A673 (cell line): ENCODE measurements at places on chromosomes 12 and 14. TPM values are rescaled to one million over a fixed set of nuclear protein-coding genes. Genes with fewer than 3 reads are reported as not detected.

- peak; percentile 29 for DNase-seq
Measured at GRCh38 chr14:52563120-52563519, 10.5 kb downstream of the GPR137C start.

DNA sequence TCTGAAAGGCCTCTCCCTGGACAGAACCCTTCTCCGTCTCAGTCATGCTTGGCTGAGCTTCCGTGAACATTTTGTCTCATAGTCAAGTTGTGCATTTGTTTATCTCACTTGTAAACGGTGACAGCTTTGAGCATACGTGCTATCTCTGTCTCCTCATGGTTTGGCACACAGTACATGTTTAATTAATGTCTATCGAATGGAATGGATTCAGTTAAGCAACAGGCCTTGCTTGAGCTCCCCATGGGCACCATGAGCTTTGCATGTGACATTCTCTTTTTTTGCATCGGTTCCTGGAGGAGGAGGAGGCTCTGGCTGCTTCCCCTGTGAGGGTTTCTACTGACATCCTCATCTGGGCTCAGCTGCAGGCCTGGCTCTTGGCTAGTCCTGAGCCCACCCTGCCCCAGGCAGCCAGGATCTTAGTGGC, 80.0 kb downstream of the PRIMA1 start:
- DNase-seq: no peak

DNA sequence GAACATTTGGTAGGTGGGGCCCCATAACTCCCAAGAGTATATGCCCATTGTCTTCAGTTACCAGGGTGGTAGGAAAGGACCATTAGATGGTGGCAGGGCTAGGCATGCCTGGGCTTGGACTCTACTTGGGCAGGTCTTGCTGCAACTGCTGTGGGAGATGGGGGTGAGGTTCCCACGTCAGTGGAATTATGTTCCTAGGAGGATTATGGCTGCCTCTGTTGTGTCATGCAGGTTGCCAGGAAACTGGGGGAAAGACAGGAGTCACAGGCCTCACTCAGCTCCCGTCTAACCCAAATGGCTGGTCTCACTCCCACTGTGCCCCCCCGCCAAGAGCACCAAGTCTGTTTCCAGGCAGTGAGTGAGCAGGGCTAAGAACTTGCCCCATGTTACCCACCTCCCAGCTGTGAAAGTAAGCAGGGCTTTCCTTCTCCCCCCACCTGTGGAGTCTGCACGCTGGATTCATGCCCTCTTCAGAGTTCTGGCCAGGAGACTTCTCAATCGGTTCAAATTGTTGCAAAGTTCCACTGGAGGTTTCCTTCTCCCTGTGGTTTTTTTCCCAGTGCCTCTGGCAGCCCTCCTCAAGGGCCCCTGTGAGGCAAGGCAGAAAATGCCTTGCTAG, 337.5 kb downstream of the CCDC91 start:
- no peak for DNase-seq

DNA sequence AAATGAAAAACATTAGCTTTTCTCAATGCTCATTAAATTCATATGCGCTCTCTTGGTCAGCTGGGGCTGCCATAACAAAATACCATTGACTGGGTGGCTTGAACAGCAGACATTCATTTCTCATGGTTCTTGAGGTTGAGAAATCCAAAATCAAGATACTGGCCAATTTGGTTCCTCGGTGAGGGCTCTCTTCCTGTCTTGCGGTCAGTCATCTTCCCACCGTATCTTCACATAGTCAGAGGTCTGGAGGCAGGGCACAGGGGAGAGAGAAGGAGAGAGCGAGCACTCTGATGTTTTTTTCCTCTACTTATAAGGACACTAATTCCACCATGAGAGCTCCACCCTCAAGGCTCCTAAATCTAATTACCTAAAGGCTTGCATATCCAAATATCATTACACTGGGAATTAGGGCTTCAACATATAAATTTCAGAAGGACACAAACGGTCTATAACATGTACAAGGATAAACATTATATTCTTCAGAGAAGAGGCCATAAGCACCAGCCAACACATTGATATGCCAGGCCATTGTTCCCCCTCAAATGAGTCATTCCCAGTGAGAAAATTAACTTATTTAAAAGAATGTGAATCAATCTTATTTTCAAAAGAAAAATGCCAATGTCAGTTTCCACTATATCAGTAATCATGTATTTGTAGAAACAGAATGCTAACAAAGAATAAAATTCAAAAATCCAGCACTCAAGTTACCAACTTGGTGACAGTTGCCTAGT, 152.2 kb downstream of the BTG1 start:
- DNase-seq: no peak

DHRS2 gene
- total RNA-seq: 0.83 and 1.2 TPM in 2 replicates

PPP1R13B gene
- total RNA-seq: 4.4 and 4.8 TPM in 2 replicates
